Stimulated activated CD4-positive, alpha-beta T cell treated with anti-CD3 and anti-CD28 coated beads, Interleukin-1b, Interleukin-23, amount 100 ng/mL, for 1 hour (primary cell): ENCODE measurements at places on chromosomes 12 and 14.

GRCh38 chr12:51726931-51727330 lies 121.6 kb downstream of the FIGNL2 start:
- DNase-seq, result no peak

- DNase-seq, result no peak
Observed at GRCh38 chr12:98294051-98294805, 221.2 kb upstream of the TMPO start.

- DNase-seq, result no peak
Observed at GRCh38 chr12:115233891-115234543, 550.0 kb upstream of the TBX3 start.

- DNase-seq, result no peak
Observed at GRCh38 chr12:48758186-48758585, 30.7 kb downstream of the ADCY6 start.

DNA sequence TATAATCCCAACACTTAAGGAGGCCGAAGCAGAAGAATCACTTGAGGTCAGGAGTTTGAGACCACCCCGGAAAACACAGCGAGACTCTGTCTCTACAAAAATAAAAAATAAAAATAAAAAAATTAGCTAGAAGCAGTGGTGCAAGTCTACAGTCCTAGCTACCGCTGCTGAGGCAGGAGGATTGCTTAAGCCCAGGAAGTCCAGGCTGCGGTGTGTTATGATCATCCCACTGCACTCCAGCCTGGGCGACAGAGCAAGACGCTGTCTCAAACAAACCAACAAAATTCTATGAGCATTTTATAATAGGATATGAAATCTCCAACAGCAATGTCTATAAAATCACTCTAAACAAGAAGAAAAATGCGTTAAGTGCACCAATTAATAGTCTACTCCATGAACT lies 75.3 kb downstream of the PPP1R12A start:
- DNase-seq, result no peak
